ENCODE measurements at places on chromosomes 5 and 9.

GRCh38 chr5:87022415-87022814, 245.3 kb upstream of the RASA1 start:
- no peak overlapping the region for H3K27ac ChIP-seq
- no peaks in the 10 kb centered on the region for H3K36me3 ChIP-seq
- peaks cover 12% of the 10 kb centered on the region for H3K27me3 ChIP-seq
- no peak overlapping the region for H3K4me3 ChIP-seq
- peaks cover 12% of the 10 kb centered on the region for H3K4me1 ChIP-seq

GRCh38 chr5:160242145-160242544, 12.8 kb downstream of the FABP6 start:
- no peak overlapping the region for H3K4me3 ChIP-seq
- H3K27me3 ChIP-seq: no peaks in the 10 kb centered on the region
- H3K27ac ChIP-seq: no peak overlapping the region
- no peaks in the 10 kb centered on the region for H3K36me3 ChIP-seq
- H3K4me1 ChIP-seq: no peaks in the 10 kb centered on the region

- no peak overlapping the region for H3K27ac ChIP-seq
- no peaks in the 10 kb centered on the region for H3K4me1 ChIP-seq
- H3K27me3 ChIP-seq: no peaks in the 10 kb centered on the region
- H3K36me3 ChIP-seq: no peaks in the 10 kb centered on the region
Observed at GRCh38 chr5:65832603-65833228, 93.7 kb upstream of the ERBIN start.

- H3K4me1 ChIP-seq: peaks cover 9% of the 10 kb centered on the region
- DNase-seq: no peak
- peaks cover 1% of the 10 kb centered on the region for H3K36me3 ChIP-seq
- no peaks in the 10 kb centered on the region for H3K27me3 ChIP-seq
- H3K4me3 ChIP-seq: no peak overlapping the region
- H3K27ac ChIP-seq: no peak overlapping the region
Observed at GRCh38 chr9:77710316-77710715, 62.2 kb upstream of the GNA14 start.

DNA sequence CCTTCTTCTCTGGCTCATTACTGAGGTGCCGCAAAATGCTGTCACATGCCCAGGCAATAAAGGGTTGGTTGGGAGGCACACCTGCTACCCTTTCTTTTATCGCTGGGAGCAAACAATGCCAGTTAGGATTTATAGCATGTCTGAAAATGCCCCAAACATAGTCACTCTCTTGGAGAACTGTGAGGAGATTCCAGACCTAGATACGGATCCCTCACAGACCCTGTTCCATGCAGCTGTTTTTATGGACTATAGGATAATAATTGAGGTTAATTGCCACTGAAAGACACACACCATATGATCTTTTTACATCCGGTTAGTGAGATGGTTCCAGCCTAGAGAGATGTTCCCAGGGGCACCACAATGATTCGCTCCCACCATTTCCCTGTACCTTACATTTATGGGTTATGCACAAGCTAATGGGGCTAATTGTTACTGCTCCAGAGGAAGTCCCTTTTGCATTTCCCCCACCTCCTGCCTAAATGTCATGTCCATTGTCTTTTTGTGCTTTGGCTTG, 318.1 kb downstream of the PIK3R1 start:
- H3K4me1 ChIP-seq: no peaks in the 10 kb centered on the region
- no peak overlapping the region for H3K4me3 ChIP-seq
- peaks cover 16% of the 10 kb centered on the region for H3K27me3 ChIP-seq

- H3K27ac ChIP-seq: peak overlapping the region; percentile 90
- peaks cover 72% of the 10 kb centered on the region for H3K36me3 ChIP-seq
- H3K4me1 ChIP-seq: peaks cover 47% of the 10 kb centered on the region
- no peaks in the 10 kb centered on the region for H3K27me3 ChIP-seq
- peak; percentile 80 for DNase-seq
- peak overlapping the region; percentile 71 for H3K4me3 ChIP-seq
Observed at GRCh38 chr5:16456103-16456832, 9.3 kb downstream of the ZNF622 start.

- peaks cover 54% of the 10 kb centered on the region for H3K27me3 ChIP-seq
- H3K27ac ChIP-seq: no peak overlapping the region
- H3K36me3 ChIP-seq: no peaks in the 10 kb centered on the region
- no peak for DNase-seq
- H3K4me1 ChIP-seq: peaks cover 4% of the 10 kb centered on the region
Observed at GRCh38 chr9:129548571-129549135, 72.2 kb downstream of the C9orf50 start.

DNA sequence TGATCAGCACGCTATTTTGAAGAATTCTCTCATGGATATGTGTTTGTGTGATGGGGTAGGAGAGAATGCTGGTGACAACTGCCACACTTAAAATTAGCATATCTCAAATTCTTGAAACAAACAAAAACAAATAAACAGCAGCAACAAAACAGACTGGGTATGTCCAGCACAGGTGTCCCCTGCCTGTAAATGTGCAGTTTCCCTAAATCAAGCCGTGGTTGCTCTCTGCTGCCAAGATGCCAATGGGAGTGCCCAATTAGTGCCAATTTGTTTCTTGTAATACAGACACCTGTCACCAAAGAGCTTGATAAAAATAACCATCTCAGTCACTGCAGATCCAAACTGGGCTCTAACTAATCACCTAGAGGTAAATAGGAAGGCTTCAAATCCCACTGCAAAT, 144.2 kb upstream of the SMARCA2 start:
- no peak overlapping the region for H3K4me3 ChIP-seq
- DNase-seq: no peak
- H3K36me3 ChIP-seq: no peaks in the 10 kb centered on the region

- H3K27ac ChIP-seq: no peak overlapping the region
- H3K4me3 ChIP-seq: no peak overlapping the region
- H3K4me1 ChIP-seq: no peaks in the 10 kb centered on the region
- no peak for DNase-seq
Observed at GRCh38 chr5:155633338-155633957, 619.9 kb downstream of the KIF4B start.

DNA sequence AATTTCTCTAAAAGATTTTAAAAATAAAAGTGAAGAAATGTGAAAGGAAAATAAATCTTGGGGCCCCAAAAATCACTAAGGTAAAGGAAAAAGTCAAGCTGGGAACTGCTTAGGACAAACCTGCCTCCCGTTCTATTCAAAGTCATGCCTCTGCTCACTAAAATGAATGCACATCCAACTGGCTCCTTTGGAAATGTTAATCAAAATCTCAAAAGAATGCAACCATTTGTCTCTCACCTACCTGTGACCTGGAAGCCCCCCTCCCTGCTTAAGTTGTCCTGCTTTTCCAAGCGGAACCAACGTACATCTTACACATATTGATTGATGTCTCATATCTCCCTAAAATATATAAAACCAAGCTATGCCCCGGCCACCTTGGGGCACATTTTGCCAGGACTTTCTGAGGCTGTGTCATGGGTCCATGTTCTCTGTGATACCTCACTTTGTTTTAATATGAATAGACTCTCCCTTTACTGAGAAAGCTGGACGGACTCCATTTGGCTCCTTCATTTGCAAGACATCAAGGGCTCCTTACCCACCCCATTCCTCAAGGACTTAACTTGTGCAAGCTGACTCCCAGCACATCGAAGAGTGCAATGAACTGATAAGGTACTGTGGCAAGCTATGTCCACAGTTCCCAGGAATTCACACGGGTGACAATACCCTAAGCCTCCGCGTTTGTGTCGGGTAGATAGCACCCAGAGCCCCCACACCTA, 164.3 kb downstream of the SMC2 start:
- no peak overlapping the region for H3K27ac ChIP-seq
- no peaks in the 10 kb centered on the region for H3K4me1 ChIP-seq
- no peaks in the 10 kb centered on the region for H3K36me3 ChIP-seq
- no peak overlapping the region for H3K4me3 ChIP-seq

GRCh38 chr5:150164211-150164980, 2.2 kb upstream of the CDX1 start:
- DNase-seq: no peak
- H3K4me1 ChIP-seq: peaks cover 3% of the 10 kb centered on the region
- no peaks in the 10 kb centered on the region for H3K36me3 ChIP-seq
- peaks cover 38% of the 10 kb centered on the region for H3K27me3 ChIP-seq
- no peak overlapping the region for H3K4me3 ChIP-seq
- H3K27ac ChIP-seq: no peak overlapping the region

DNA sequence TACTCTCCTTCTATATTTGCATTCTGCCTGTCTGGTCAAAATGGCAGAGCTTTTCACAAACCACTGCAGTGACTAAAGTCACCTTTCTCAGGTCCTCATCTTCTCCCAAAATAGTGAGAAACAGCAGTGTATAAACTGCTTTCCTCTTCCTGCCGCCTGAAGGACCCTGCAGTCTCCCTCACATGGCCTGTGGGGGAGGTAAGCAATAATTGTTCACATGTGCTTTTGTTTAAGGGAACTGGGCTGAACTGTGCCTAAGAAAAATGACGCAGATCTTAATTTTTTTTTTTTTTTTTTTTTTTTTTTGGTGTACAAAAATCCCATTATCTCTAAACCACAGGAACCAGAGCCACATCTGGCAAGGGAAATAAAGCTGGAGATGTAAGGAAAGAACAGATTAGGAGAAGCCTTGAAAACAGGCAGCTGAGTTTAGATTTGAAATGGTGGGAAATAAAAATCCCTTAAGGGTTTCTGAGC, 131.7 kb upstream of the VLDLR start:
- no peak overlapping the region for H3K27ac ChIP-seq
- peaks cover 2% of the 10 kb centered on the region for H3K27me3 ChIP-seq
- H3K4me1 ChIP-seq: no peaks in the 10 kb centered on the region
- no peak for DNase-seq

DNA sequence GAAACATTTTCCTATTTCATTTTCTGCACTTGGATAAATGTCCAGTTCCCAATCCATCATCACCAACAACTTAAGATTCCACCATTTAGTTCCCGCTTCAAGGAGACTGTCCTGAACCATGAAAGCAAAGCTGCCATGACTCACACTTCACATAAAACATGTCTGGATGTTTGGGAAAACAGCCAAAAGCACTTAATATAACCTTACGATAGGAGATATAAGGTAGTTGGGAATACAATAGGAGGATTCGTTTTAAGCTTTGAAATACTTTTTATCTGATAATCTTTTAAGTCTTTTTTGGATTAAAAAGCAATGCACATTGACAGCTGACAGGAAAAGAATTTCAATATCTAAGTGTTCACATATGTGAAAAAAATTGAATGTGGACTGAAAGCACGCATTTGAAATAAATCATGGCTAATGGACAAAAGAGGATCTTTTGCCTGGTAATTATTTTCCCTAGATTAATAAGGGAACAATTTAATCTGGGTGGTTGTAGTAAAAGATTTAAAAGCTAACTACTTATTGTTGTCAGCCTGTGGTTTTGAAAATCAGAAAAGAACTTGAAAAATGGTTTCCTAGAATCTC, 17.3 kb upstream of the TGFBI start:
- no peak for DNase-seq
- peaks cover 27% of the 10 kb centered on the region for H3K27me3 ChIP-seq
- H3K27ac ChIP-seq: no peak overlapping the region

DNA sequence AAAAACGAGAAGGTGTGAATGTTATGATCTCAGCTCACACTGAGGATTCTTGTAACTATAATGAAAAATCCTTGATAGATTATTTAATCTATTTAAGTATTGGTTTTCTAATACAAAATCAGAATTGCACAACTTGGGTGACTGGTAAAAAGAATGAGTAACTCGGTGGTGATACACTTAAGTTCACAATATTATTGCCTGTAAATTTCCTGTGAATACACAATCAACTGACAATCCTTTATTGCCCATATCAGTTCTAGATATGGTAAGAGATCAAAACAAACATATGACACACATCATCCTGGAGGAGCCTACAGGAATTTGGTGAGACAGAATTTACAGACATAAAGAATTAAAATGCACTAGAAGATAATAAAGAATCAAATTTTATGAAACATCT, 14.1 kb upstream of the LURAP1L start:
- H3K4me1 ChIP-seq: no peaks in the 10 kb centered on the region
- H3K27ac ChIP-seq: no peak overlapping the region
- H3K36me3 ChIP-seq: no peaks in the 10 kb centered on the region
- no peak for DNase-seq

DNA sequence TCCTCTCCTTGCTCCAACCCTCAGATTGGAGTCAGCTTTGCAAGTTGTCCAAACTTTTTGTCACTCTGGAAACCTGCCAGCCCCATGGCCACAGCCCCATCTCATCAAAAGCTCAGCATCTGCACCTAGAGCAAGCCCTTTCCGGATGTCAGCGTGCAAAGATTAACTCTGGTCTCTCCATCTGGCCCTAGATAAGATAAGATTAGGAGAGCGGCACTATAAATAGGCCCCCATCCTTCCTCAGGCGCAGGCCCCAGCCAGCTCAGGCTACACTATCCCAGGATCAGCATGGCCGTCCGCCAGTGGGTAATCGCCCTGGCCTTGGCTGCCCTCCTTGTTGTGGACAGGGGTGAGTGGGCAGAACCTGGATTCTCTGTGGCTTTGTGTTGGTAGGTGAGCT, at the start of gene SPINK4:
TSS of gene SPINK4 (plus strand) at position 247 of the 400 bp plus-strand sequence. CDS start at position 289, 42 bp downstream.
- no peaks in the 10 kb centered on the region for H3K36me3 ChIP-seq
- no peak for DNase-seq

GRCh38 chr5:179526978-179527377, 23.4 kb upstream of the RUFY1 start:
- H3K4me1 ChIP-seq: peaks cover 2% of the 10 kb centered on the region
- no peak for DNase-seq
- no peaks in the 10 kb centered on the region for H3K36me3 ChIP-seq
- H3K27me3 ChIP-seq: peaks cover 6% of the 10 kb centered on the region
- no peak overlapping the region for H3K4me3 ChIP-seq
- no peak overlapping the region for H3K27ac ChIP-seq

DNA sequence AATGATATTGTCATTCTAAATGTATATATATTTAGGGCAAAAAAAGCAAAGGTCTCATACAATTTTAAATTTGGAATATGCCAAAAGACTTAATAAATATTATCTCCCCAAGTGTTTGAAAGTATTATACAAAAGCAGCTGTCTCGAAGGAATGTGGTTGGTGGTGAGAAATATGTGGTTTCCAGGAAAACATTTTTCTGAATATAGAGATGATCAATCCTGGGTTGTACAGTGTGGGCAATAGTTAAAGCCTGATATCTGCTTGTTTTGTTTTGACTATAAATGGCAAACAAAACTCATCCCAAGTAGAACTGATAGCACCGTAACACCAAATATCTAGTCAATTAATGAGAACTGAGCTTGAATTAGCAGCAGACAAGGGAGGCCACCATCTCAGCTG, 391.8 kb upstream of the CD180 start:
- no peaks in the 10 kb centered on the region for H3K4me1 ChIP-seq
- no peak for DNase-seq
- H3K27ac ChIP-seq: no peak overlapping the region
- peaks cover 4% of the 10 kb centered on the region for H3K27me3 ChIP-seq
- H3K4me3 ChIP-seq: no peak overlapping the region

DNA sequence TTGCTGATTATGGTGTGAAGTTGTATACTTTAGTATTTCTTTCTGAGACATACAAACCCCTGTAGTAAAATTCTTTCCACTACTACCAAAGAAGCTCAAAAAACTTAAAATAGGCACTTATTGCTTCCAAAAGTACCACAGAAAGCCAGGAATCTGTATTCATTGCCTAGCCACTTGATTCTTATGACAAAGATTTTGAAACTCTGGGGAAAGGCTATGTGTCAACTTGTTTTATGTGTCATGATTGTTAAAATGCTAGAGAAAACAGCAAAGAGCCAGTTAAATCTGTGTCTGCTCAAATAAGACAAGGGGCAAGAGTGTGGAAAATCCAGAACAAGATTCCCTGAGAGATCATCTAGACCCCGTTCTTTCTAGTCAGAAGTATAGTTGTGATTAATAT, 6.0 kb downstream of the KIF2A start:
- peaks cover 70% of the 10 kb centered on the region for H3K4me1 ChIP-seq
- H3K27ac ChIP-seq: peak overlapping the region; percentile 61
- H3K4me3 ChIP-seq: peak overlapping the region; percentile 69
